ENCODE measurements at places on chromosomes 11 and 22.

- no peak for DNase-seq
Observed at GRCh38 chr11:46978005-46978491, 41.5 kb downstream of the CSTPP1 start.

DNA sequence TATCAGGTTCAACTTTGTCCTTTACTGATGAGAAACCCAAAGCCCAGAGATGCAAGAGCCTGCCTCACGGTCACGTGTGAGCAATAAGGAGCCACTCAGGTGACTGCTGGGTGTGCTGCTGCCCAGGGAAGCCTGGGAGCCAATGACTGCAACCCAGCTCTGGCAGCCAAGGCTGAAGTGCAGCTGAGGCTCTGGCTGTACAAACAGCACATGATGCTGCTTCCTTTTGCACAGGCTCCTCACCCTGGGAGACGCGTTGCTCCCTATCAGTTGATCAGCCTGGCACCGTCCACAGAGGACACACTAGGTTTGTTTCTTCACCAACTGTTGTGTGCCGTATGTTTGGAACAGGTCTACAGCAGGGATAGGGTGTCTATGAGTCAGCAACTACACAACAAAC lies 168.7 kb downstream of the EFCAB6 start:
- no peak for DNase-seq

GRCh38 chr11:118004543-118005223 lies 18.5 kb downstream of the IL10RA start:
- no peak for DNase-seq

GRCh38 chr11:110631551-110631950 lies 80.7 kb downstream of the ARHGAP20 start:
- DNase-seq: no peak

- DNase-seq: no peak
Observed at GRCh38 chr11:17753153-17753552, 18.6 kb downstream of the KCNC1 start.

GRCh38 chr22:39068033-39068785 lies 8.9 kb upstream of the APOBEC3G start:
- peak; percentile 43 for DNase-seq

GRCh38 chr11:62774407-62774806 lies 3.2 kb downstream of the TAF6L start:
- DNase-seq: no peak

GRCh38 chr11:22177186-22177585 lies 15.7 kb upstream of the ANO5 start:
- no peak for DNase-seq

GRCh38 chr22:19991645-19992451 lies 24.8 kb downstream of the ARVCF start:
- DNase-seq: no peak

- DNase-seq: peak; percentile 18
Observed at GRCh38 chr11:9315078-9315688, 790 bp upstream of the TMEM41B start.

- DNase-seq: no peak
Observed at GRCh38 chr11:114151631-114152030, 92.1 kb downstream of the ZBTB16 start.

DNA sequence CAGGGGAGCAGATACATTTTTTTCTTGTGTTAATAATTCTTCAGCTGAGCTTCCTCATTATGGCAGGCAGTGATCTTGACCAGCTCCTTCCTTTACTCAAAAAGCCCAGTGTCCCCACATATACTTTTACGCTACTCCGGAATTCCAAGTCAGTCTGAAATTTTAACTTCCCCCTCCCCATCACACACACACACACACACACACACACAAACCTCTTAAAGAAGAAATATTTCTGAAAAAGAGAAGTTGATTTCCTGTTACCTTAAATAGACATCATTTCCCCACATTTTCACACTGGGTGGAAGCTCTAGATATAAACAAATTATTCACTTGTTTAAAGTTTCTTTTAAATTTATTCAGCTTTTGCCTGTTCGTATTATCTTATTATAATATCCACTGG lies 113.9 kb downstream of the DBX1 start:
- DNase-seq: no peak

- peak; percentile 47 for DNase-seq
Observed at GRCh38 chr11:8192016-8192895, 23.4 kb upstream of the RIC3 start.

DNA sequence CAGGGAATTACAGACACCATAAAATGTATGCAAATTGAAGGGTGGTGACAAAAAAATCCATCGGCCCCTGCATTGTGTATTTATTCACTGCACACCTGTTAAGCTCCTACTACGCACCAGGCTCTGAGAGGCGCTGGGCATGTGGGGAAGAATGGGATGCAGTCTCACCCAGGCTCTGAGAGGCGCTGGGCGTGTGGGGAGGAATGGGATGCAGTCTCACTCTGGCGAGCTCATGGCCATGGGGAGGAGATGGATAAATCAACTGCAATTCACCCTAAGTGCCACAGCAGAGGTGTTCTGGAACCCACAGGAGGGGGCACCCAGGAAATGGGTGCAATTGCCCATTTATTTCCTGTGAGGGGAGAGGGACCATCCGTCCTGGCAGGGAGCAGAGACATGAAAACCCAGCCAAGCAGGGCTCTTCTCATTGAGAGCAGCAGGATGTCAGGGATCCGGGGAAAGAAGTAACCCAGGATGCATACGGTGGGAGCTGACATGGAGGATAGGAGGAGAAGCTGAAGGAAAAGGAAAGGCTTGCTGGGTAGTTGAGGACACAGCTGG lies 798.7 kb downstream of the TBC1D22A start:
- DNase-seq: no peak

DNA sequence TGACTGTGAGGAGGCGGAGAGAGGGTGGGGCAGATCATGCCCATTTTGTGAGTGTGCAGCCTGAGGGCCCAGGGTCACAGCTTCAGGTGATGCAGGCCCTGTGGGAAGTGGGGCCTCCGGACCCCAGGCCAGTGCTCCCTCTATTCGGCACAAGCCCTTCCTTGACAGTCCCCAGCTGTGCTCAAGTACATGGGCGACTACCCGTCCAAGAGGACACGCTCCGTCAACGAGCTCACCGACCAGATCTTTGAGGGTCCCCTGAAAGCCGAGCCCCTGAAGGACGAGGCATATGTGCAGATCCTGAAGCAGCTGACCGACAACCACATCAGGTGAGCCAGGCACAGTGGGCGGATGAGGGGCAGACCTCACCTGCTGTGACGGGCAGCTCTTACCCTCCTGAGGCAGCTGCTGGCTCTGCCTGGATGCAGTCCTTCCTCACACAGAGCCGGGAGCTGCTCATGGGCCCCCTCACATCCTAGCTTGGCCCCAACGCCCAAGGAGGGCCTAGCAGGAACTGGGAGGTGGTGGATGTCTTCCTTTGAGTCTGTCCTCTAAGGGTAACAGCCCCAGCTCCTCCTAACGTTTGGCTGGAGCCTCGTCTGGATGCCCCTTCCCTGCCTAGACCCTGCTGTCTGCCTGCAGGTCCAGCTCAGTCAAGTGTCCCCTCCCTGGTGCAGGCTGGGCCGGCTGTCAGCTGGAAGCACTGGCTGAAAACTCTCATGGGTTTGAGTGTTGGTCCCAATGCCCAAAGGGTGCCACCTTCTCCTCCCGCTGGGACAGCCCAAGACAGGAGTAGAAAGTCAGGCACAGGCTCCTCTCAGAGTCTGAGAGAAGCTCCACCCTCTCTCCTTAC lies 76.1 kb downstream of the MYO7A start:
- peak; percentile 4 for DNase-seq

DNA sequence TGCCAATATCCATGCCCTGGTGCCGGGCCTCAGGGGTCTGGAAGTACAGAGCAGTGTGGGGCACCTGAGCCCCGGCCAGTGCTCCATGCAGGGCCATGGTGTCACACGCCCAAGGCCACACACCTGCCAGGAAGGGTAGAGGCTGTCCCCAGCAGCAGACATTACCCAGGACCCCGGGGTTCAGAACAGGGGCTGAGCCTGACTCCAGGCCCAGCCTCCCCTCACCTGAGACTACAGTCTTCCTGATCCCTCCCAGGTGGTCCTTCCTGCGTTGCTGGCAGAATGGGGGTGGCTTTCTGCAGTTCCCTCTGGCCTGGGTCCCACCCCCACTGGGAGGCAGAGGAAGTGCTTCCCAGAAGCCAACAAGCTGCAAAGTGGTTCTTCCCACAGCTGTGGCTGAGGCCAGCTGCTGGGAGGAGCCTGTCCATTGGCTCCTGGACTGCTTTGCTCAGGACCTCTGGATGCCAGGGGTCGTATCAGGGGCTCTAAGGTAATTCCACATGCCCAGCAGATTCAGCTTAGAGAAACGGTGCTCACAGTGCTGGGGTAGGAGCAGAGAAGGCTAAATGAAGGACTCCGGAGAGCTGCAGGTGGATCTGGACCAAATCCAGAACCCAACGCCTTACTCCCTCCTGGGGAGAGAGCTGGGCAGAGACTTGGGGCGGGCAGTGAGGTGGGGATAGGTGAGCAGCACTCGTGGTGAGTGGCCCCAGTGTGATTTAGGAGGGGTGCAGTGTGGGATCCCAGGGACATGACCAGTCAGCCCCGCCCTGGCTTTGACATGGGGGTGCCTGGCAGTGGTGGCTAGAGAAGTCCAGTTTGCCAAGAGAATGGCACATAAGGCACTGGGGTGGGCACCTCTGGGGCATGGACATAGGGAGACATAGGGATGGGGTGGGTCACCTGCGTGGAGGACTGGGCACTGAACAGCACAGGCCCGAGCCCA lies 12.6 kb downstream of the TCIRG1 start:
- DNase-seq: no peak

DNA sequence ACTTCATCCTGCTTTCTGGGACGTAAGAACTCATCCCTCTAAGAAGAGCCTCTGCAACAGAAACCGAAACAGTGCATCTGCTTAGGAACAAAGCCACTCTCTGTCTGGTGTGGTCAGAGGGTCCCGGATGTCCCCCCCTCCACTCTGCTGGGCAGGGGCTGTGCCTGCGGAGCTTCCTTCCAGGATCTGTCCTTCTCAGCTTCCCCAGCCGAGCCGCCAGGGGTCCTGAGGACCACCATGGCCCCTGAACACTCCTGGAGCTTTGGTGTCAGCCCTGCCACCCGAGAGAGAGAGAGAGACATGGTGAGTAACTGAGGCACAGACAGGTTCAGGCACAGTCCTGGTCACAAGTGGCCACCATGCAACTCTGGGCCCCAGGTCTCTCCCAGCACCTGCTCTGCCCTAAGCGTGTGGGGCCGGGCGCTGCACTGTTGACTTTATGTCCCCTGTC lies 24.4 kb upstream of the MGAT3 start:
- no peak for DNase-seq

GRCh38 chr11:95337972-95338429 lies 107.0 kb upstream of the SESN3 start:
- no peak for DNase-seq

DNA sequence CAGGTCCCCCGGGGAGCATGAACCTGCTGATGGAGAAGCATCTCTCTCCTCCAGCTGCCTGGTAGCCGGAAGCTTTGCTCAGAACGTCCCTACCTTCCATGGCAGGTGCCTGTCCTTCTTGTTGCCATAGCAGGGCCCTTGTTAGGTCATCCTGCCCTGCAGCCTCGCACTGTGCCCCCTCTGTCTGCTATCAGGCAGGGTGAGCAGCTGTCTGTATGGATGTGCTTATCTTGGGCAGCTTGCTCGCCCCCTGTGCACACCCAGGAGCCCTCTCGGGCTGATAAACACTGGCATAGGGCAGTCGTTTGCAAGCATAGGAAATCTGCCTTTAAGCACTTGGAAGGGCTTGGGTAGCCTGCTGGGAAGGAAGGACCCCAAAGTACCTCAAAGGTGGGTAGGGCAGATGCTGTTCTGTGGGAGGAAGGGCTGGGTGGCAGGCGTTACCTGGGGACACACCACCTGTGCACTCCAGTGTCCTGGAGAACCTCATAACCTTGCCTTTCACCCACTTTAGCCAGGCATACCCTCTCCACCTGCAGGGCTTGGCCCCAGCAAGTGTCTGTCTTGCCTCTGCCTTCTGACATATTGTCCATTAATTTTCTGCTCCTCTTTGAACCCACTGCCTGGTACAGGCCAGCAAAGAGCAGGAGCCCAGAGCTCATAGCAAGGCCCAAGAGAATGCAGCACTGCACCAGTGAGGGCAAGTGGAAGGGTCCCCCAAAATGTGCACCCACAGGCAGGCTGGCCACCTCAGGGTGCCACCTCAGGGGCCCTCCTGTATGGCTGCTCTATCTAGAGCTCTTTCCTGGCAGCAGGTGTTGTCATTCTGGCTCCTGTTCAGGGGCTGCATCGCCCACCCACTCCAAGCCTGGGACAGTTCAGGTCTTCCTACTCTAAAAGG lies 8.0 kb upstream of the COMT start:
- no peak for DNase-seq

DNA sequence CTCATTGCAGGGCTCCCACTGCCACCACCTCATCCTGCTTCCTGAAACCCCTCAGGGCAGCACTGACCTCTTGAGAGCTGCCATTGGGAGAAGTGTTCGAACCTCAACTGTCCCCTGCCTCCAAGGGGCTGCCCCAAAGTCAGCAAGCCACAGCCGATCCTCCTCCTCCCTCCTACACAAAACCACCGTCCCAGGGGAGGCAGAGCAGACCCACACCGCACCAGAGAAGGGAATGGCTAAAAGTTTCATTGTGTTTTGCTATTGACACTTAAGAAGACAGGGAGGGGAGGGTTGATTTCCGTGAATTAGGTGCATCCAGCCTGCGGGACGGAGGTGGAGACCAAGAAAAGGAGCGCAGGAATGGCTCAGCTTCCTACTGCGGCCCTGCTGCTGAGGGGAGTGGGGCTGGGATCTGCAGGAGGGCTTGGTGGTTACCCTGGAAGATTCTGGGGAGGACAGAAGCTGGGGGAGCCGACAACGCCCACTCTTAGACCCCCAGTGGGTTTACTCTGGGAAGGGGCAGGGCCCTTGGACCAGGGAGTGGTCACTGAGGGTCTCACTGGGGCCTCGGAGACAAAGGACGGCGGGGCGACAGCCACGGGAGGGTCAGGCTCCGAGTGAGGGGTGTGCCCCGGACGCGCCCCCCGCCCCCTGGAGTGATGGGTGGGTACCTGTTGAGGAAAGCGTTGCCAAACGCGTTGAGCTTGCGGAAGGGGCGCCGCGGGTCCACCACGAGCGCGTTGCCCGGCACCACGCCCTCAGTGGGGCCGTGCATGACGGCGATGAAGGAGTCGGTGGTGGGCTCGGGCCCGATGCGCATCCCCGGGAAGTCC lies 815 bp downstream of the EHD1 start:
- no peak for DNase-seq

- peak; percentile 61 for DNase-seq
Observed at GRCh38 chr11:124837491-124837856, 27.8 kb upstream of the ROBO3 start.

- peak; percentile 17 for DNase-seq
Observed at GRCh38 chr11:72762641-72763304, 10.6 kb upstream of the ARAP1 start.

DNA sequence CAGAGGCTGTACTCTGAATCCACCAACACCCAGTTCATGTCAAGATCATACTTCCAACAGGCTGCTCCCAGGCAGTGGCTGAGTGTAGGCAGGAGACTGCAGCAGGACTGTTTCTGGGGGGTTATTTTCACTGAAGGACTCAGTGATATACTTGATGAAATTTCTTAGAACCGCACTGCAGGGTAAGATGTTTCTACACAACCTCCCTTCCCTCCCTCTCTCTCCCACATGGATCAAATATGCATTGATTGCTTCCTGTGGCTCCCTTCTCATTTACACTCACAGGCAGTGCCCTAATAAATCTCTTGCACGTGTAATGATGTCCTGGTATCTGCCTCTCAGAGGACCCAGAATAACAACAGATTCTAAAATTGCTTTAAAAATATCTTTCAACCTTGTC lies 251.3 kb upstream of the CCDC179 start:
- DNase-seq: no peak

- DNase-seq: no peak
Observed at GRCh38 chr22:46584081-46584921, 35.9 kb upstream of the GRAMD4 start.

All from MM.1S (cell line).